ENCODE measurements at places on chromosomes 5 and 9.

- DNase-seq, result no peak
Measured at GRCh38 chr9:122822938-122823337, 5.5 kb downstream of the PDCL start.

DNA sequence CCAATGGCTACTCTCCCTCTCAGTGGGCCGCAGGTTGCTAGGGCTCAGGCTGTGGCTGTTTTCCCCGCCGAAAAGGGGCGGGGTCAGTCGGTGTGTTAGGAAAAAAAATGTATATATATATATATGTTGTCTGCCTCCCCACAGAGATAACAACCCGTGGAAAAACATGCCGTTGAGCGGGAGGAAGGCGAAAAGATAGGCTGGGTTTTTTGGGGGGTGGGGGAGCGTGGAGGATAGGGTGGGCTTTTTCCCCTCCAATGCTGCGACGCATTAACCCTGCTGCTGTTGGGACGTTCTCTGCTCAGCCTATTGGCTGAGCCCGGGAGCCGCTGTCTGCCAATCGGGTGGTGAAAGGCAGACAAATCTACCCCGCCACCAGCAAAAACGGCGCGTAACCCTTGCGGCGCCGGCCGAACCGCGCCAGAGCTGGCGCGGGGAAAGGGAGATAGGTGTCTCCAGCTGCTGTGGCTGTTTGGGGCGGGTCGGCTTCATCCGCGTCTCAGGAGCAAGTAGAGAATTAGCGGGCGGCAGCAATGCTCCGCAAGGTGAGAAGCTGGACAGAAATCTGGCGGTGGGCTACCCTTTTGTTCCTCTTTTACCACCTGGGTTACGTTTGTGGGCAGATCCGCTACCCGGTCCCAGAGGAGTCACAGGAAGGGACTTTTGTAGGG lies at the start of gene PCDHGC4:
TSS of gene PCDHGC4 (plus strand) at position 390 of the 671 bp plus-strand sequence. CDS start at position 534, 144 bp downstream.
- DNase-seq, result no peak

DNA sequence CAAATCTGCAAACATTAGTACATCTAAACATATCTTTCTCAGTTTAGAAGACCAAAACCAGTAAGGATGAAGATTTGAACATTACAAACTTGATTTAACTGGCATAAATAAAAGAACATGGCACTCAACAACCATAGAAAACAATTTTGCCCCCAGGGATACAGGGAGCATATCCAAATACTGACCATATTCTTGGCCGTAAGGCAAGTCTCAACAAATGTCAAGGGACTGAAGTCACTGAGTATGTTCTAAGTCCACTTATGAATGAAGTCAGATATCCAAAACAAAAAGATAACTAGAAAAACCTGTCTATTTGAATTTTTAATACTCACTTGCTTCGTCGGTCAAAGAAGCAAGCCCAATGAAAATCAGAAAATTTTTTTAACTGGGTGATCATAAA lies 14.1 kb downstream of the FEM1C start:
- DNase-seq, result no peak

DNA sequence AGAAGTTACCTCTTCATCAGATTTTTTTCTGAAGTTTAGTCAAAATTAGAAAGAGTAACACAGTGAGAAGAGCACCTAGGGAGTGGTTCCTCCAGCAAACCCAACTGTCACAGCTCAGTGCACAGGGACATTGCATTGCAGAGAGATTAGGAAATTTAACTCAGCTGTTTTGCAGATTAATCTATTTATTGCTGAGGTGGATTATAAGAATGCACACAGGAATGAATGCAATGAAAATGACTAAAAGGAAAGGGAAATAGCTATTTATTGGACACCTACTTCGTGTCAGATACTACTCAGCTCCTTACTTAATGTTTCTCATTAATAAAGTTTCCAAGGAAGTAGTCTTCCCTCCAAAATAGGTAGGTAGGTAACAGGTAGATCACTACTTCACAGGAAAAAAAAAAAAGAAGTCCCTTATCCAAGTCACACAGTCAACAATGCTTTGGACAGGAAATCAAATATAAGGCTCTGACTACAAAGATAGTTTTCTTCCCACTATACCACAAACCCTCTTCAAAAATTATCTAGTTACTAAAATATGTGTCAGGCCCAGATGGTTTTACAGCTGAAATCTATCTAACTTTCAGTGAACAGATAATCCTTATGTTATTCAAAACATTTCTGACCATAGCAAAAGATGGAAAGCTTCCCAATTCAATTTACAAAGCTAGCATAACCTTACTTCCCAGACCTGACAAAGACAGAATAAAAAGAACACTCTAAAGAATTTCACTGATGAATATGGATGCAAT lies 442.2 kb upstream of the MPDZ start:
- no peak for DNase-seq

GRCh38 chr5:64670277-64670676 lies 20.0 kb upstream of the SHISAL2B start:
- DNase-seq, result no peak

DNA sequence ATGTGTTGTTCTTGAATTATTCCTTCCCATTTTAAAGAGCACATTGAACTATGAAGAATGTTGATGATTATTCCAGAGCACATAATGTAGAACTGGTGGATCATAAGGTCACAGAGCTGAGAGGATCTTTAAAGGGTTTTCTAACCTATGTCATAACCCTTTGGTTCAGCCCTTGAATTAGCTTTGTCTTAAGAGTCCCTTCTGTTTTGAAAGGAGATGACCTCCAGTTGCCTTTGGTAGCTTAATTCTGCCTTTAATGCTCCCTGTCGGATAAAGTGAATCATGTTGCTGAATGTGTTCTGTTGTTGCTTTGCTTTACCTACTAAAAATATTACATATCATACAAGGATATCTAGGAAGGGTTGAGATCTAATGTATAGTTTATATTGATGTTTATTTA lies 99.1 kb upstream of the PRRC1 start:
- DNase-seq, result no peak

DNA sequence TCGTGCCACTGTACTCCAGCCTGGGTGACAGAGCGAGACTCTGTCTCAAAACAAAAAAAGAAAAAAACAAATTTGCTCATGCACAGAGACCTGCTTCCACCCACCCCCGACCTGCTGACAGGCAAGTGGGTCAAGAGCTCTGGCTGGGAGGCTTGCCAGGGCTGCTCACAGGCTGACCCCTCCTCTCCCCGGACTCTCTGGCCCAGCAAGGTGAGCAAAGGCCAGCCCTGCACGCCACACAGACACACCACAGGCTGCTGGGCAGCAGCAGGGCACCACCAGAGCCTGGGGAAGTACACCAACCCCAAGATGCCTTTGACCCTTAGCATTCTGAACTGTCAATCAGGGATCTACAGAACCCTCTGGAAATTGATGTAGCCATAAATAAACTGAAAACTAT lies 29.2 kb downstream of the NSUN2 start:
- DNase-seq, result no peak

DNA sequence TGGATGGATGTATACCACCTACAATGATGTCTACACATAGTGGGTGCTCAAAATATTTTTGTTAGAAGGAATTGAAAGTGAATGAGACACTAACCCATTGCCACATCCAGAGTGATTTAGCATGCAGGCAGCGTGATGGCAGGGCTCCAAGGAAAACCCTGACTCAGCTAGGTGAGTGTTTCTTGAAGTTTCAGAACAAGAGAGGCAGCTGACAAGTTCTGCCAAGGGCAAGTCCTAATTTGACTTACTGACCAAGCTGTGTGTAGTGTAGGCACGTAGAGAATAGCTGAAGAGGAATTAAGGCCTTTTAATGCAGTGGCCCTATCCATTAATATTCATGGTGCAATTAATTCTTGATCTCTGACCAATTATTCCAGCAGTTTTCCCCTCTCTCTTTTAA lies 107.8 kb upstream of the ATP10B start:
- no peak for DNase-seq

GRCh38 chr5:50501491-50502228 lies 60.6 kb upstream of the EMB start:
- DNase-seq, result peak; percentile 23

DNA sequence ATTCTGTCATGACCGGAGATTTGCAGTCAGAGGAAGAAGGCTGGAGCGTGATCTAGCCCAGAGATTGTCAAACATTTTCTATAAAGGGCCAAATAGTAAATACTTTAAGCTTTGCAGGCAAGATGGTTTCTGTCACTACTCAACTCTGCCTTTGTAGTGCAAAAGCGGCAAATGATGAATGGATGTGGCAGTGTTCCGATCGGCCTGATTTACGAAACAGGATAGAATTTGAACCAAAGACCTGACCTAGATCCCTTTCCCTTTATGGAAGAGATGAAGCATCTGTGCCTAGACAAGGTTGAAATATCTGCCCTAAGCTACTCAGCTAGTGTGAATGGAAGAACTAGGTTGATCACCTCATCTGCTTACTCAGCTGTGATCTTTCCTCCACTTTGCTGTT lies 209.5 kb downstream of the YTHDC2 start:
- no peak for DNase-seq

- DNase-seq, result no peak
Measured at GRCh38 chr5:38541174-38541725, 15.2 kb downstream of the LIFR start.

DNA sequence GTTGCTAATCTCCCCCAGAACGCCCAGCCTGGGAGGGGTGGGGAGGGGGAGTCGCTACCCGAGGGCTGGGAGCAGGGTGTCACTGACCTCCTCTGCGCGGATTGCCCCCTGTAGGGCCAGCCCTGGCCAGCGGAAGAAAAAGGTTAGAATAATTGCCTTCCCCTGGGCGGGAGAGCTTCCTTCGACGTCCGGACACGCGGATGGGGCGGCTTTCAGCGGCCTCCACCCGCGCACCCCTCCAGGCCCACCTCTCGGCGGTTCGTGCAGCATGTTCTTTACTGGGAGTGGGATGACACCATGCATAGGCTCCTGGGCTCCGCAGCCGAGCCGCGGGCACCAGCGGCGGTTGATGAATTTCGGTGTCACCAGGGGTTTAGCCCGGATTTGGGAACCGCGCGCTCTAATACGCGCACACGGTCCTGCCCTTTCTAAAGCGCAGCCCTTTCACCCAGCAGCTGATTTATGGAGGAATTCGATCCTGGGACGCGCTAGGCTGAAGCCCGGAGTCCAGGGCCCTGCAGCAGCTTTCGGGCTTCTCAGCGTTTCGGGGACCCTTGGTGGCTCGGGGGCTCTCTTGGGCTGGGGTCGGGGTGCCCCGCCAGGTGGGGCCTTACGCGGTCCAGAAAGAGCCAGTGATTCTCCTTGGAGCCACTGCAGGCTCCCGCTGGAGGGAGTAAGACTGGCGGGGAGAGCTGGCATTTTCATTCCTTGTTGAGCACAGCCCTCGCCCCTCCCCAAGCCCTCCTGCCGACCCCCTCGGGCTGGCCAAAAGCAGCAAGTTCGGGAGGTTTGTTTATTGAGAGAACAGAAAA lies 10.1 kb downstream of the LMX1B start:
- no peak for DNase-seq

DNA sequence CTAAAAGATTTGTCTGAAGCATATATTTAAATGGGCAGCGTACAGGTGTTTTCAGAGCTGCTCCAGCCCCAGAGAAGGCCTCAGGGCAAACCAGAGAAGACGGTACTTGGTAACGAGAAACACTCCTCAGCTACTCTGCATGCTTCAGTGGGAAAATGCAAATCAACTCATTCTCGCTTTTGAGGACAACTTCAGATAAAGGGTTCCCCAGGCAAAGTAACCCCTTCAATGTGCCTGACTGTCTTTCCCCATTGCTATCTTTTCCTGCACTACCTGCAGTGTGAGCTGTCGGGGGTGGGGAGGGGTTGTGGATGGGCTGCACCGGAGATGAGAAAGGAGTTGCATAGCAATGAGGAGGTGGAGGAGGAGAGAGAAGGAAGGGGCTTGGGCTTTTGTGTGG lies 339.7 kb upstream of the CLINT1 start:
- DNase-seq, result no peak

- DNase-seq, result no peak
Measured at GRCh38 chr9:15138357-15138686, 168.7 kb downstream of the TTC39B start.

- DNase-seq, result no peak
Measured at GRCh38 chr5:60870857-60871256, 26.8 kb upstream of the ELOVL7 start.

GRCh38 chr5:98110282-98110691 lies 663.2 kb upstream of the RGMB start:
- DNase-seq, result no peak

DNA sequence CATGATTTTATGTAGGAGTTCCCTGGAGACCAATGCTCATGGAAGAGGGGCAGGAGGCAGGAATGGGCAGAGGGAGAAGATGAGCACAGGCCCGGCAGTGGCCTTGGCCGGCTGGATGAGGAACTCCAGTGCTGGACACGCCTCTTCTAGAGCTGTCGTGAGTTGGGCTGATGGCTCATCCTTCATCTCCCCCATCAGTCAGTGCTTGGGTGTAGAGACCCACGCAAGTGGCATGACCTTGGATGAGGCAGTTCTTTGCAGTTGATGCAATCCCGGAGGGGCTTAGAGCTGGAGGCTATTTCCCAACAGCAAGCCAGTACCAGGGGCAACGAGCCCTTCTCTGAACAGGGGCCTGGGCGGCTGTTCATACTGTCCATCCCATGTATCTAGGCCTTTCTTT lies 25.5 kb upstream of the ARAP3 start:
- no peak for DNase-seq

GRCh38 chr5:106661866-106662265 lies 1008.9 kb downstream of the EFNA5 start:
- no peak for DNase-seq

DNA sequence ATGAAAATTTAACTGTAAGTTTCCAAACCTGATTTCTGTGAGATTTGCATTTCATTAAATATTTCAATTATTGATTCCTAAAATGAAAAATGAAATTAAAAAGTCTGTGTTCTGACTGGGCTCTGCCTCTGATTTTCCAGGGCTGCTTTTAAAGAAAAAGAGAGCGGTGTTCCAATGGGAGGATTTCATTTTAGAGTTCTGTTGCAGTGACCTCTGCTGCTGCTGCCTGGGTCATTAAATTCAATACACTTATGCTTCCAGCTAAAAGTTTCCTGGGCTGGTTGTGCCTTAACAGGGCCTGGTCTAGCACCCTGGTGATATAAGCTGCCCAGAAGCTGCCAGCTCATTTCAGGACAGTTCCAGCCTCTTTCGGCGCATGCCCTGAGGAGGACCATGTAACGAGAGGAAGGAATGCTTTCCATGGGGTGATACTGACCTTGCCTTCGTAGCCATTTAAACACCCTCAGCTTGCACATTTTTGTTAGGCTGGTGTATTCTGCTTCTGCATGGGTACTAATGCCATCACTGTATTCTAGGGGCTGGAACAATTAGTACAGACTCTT lies 93.3 kb downstream of the TMEM174 start:
- no peak for DNase-seq

- no peak for DNase-seq
Measured at GRCh38 chr9:22722492-22722891, 275.9 kb downstream of the DMRTA1 start.

DNA sequence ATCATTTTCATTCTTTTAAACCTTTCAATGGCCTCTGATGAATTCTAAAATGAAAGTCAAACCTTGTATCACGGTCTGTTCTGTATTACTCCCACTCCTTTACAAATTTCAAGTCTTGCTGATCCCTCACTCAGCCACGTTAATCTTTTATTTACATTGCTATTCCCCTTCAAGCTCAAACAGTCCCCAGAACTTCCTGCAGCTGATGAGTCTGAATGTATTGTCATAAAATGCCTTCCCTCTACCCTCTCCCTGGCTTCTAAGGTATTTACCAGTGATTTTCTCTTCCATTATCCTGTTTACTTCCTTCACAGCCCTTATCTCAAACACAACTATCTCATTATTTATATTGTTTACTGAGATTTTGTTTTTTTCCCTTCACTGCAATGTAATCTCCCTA lies 562.3 kb upstream of the C9orf72 start:
- DNase-seq, result no peak

- no peak for DNase-seq
Measured at GRCh38 chr5:132283423-132284043, 10.7 kb upstream of the SLC22A4 start.

Measured in CD4-positive, alpha-beta T cell treated with Interleukin-12 subunit alpha and Interleukin-12 subunit beta, for 1 hour (primary cell).